Psoas muscle (tissue), 8 donors: ENCODE measurements at places on chromosomes 12 and 14. TPM values are rescaled to one million over a fixed set of nuclear protein-coding genes. Genes with fewer than 3 reads are reported as not detected.

Gene DHH
- total RNA-seq, result 0.08 TPM

Gene SYT10
- not detected for total RNA-seq

Gene PTPRQ
- total RNA-seq, result 0.91 TPM

Gene LRTM2
- not detected for total RNA-seq

Gene SH2B3
- total RNA-seq, result 14.6 TPM

Gene C12orf60
- total RNA-seq, result 2.1 TPM

Gene CPNE6
- total RNA-seq, result not detected

Gene PCED1B
- 0.19 TPM for total RNA-seq

Gene FIGNL2
- 0.17 TPM for total RNA-seq

Gene CDH24
- 0.32 TPM for total RNA-seq

GRCh38 chr12:56222531-56222895 is 791 bp upstream of the RNF41 start:
- DNase-seq, result no peak

- no peak for DNase-seq
These were observed 8.5 kb downstream of the STXBP6 start for GRCh38 chr14:25041484-25041883.

DNA sequence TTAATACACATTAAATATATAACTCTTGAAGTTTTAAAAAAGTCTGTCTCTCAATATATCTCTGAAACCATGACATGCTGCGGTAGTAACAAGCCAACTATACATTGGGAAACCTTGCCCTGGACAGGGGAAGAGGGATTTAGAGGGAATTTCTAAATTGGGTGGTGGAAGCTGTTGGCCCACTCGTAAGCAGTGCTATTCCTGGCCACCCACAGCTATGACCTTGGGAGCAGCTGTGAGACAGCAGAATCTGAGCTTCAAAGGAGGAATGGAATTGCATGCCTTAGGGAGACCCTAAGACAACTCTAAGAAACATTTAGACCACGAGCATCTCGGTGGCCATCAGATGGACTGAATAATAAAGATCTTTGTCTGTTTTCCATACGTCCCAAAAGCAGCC is 15.8 kb upstream of the GCH1 start:
- DNase-seq, result no peak

DNA sequence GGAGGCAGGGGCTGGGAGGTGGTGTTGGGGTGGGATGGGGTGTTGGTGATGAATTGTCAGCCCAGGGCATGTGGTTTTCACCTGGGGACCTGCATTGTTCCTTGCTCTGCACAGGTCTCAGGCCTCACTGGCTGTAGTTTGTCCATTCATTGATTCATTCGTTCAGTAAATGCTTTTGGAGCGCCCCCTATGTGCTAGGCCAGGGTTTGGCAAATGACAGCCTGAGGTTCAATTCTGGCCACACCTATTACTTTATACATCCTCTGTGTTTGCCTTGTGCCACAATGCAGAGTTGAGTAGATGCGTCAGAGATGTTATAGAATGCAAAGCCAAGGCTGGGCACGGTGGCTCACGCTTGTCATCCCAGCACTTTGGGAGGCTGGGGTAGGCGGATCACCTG is 4.7 kb downstream of the ADCK1 start:
- DNase-seq, result no peak

GRCh38 chr12:121466794-121467637 is 67.1 kb downstream of the RNF34 start:
- peak; percentile 92 for DNase-seq

GRCh38 chr12:100215209-100215608 is 14.6 kb downstream of the ACTR6 start:
- DNase-seq, result no peak

DNA sequence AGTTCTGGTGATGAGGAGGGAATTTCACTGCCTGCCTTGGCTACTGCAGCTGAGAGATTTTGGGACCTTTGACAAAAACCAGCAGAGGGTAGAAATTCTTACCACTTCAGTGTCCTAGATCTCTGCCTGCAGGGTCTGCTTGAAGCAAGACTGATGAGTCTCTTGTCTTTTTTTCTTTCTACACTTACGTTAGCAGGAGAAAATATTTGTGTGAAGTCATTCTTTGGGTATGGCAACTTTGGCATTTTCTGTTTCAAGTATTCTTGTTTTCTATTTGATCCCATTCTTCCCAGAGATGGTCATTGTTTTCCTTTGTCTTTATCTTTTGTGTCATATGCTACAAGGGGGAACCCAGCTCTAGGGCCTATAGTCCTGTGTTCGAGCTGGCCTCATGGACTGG is 65.6 kb upstream of the FERMT2 start:
- DNase-seq, result no peak

GRCh38 chr14:31943217-31943799 is 133.8 kb upstream of the ARHGAP5 start:
- no peak for DNase-seq

DNA sequence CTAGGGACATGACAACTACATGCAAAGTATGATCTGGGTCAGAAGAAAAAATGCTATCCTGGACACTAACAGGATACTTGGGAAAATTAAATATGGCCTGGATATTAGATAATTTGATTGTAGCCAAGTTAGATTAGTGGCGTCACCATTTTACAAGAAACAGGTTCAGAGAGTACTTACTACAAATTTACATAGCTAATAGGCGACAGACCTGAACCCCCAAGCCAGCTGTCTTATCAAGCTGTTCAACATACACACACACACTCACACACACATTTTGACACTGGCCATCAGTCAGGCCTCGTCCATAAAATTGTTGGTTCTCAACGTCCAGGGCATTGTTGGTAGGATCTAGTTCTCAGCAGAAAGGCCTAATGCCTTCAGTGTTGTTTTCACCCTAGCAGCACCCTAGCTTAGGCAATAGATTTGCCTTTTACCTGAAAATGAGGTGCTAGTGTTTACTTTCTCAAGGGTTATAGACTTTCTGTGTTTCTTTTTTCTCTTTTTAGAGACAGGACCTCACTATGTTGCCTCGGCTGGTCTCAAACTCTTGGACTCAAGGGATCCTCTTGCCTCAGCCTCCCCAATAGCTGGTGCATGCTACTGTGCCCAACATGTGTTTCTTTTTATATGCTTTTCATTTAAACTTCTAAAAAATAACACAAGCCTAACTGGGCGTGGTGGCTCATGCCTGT is 3.3 kb upstream of the C14orf93 start:
- no peak for DNase-seq

DNA sequence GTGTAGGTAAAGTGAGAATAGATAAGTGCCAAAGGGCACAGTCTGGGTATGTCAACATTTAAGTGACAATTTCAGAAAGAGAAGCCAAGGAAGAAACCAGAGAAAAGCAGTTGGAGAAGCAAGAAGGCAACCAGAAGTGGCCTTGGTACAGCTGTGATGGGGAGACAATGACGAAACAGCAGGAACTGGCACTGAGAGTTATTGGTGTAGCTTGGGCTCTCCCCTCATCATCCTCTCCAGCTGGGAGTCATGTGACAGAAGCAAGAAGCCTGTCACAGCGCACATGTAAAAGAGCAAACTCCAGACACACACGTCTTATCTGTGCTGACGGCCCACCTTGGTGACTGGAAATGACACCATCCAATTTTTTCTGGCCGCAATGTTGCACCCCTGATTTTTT is 203.3 kb upstream of the NUDT4 start:
- no peak for DNase-seq

DNA sequence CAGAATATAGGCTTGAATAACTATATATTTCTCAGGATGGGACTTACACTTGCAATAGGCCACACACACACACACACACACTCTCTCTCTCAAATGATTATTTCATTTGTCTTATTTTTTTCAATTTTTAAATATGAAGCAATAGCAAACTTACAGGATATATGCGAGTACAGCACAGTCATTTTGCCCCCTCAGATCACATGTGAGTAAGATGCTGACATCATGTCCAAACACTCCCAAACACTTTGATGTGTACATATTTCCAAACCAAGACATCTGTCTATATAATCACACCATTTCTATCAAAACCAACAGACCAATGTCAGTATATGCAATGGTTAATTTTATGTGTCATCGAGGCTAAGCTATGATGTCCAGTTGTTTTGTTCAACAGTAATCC is 1535.9 kb upstream of the FLRT2 start:
- DNase-seq, result no peak

DNA sequence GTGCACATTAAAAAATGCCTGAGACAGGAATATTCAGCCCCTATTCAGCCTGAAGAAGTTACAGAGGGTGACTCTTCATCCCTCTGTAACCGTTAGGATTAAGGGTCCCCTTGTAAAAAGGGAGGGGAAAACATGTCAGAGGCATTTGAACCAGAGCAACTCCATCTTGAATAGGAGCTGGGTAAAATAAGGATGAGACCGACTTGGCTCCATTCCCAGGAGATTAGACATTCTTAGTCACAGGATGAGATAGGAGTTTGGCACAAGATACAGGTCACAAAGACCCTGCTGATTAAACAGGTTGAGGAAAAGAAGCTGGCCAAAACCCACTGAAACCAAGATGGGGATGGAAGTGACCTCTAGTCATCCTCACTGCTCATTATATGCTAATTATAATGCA is 19.9 kb upstream of the MDM1 start:
- DNase-seq, result no peak

DNA sequence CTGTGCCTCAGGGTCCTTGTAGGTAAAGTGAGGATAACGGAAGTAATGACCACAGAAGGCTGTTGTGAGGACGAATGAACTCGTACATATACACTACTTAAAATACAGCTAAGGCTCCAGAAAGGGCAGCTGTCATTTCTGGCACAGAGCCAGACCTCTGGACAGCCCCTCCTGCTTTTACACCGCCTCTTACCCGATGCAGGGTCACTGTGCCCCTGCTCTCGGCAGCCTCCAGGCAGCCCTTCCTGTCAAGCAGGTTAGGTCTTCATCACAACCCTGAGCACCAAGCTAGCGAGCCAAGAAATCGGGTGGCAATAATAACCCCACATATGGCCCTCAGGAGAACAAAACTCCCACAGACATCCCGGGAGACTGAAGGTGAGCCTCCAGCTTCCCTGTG is 8.5 kb downstream of the TMEM229B start:
- DNase-seq, result no peak

DNA sequence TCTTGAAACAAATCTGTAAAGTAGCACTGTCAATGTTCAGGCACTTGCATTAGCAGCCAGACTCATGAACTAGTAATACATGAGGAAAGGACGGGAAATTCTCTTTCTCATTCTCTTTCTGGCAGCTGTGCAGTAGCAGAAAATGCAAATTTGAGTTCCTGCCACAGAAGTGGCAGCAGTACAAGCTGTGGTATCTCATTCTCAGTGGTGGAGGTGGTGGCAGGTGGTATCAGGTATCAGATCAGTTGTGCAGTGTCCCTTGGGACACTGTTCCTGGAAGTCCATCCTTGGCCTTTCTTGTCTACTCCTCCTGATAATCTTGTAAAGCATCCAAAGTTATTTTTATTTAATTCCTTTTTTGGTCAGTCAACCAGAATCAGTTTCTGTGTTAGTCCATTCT is 103.0 kb downstream of the C12orf42 start:
- no peak for DNase-seq

DNA sequence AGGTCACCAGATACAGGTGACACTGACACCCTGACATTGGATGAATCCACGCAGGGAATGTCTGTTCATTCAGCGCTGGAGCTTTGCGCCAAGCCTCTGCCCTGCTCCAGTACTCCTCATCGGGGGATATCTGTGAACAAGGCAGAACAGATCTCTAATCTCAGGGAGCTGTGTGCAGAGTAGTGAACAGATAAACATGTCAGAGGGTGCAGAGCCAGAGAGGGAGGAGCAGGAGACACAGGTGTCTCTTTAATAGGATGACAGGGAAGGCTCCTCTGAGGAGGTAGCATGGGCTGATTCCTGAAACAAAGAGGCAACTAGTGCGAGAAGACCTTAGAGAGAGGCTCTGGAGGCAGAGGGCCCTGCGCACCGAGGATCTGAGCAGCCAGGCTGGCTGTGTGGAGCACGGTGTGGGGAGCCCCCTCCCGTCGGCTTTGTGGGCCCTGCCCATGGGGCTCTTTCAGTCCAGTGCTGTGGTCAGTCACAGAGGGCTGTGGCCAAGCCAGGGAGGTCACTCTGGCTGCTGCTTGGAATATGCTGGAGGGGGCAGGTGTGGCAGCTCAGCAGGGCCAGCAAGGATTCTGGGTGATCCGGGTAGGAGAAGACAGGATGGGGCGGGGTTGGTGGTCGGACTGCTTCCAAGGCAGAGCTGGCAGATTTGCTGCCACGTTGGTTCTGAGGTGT is 55.6 kb downstream of the TECPR2 start:
- DNase-seq, result no peak

GRCh38 chr12:38116968-38117367 is 199.6 kb upstream of the ALG10B start:
- DNase-seq, result no peak

GRCh38 chr12:128008341-128008740 is 258.6 kb upstream of the TMEM132C start:
- no peak for DNase-seq

- DNase-seq, result no peak
These were observed 3.0 kb downstream of the TRMT5 start for GRCh38 chr14:60977847-60978246.

GRCh38 chr12:93991829-93992461 is 156.4 kb upstream of the PLXNC1 start:
- DNase-seq, result no peak

- DNase-seq, result no peak
These were observed 116.4 kb downstream of the PRICKLE1 start for GRCh38 chr12:42473130-42473529.

- DNase-seq, result no peak
These were observed 24.4 kb upstream of the PTPRB start for GRCh38 chr12:70661466-70662161.

GRCh38 chr12:111672822-111673381 is 12.9 kb downstream of the BRAP start:
- DNase-seq, result no peak

GRCh38 chr14:33545696-33546095 is 405.2 kb downstream of the EGLN3 start:
- DNase-seq, result no peak

- DNase-seq, result no peak
These were observed 110.9 kb upstream of the DNM1L start for GRCh38 chr12:32568228-32568627.

DNA sequence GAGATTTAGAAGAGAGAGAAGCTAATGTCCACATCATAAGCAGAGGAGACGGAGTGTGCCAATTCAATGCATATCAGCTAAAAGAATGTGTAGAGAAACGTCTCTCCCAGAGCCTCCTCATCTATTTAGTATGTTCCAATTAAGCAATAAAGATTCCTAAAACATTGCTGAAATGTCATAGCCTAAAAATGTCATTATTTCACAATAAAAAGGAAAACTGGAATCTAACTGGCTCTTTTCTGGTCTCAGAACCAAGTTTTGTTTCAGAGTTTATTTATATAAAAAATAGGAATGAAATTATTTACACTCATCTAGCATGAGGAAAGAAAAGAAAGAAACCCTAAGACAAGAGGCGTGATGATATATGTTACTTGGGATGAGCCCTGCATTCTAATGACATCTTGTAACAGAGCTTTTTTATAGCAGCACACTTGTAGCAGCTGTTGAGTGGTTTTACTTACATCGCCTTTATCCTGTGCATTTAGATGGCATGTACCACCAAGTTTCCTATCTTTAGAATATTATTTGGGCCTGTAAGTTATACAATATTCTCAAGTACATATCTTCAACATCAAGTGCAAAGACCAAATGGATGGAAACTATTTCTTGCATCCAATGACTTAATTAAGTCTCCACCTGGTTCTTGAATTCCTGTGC is 266.3 kb upstream of the PRKD1 start:
- no peak for DNase-seq

GRCh38 chr12:64824130-64824499 is 332 bp upstream of the TBC1D30 start:
- no peak for DNase-seq
